ENCODE measurements at places on chromosomes 12 and 14.

DNA sequence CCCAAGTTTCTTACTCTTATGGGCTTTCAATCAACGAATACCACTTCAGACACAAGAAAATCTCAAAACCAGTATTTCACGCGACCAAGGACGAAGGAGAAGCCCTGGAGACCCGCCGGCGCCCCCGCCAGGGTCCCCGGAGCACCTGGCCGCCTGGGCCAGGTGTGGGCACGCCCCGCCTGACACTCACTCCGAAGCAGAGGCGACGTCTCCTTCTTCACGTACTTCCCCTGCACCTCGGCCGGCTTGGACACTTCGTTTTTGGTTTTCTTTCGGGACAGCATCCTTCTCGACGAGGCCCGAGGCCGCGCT, 466 bp downstream of the SAV1 start:
- peak; percentile 38 for DNase-seq

DNA sequence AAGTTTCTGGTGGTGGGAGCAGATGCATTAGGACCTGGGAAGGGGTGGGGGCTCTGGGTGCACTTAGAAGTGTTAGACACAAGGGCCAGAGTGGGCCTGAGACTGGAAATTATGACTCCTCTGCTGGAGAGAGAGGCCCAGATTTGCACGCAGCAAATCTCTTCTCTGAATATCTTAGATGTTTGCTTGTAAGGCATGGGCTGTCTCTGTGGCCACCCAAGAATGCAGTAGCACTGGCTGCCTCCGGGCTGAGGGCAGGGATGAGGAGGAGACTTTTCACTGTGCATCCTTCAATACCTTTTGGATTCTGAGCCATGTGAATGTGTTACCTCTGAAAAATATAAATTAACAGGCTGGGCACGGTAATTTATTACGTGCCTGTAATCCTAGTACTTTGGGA, 14.0 kb upstream of the RABGGTA start:
- DNase-seq: no peak

GRCh38 chr14:41636492-41637392, 30.1 kb downstream of the LRFN5 start:
- DNase-seq: no peak

GRCh38 chr14:21026274-21026987, 1.6 kb upstream of the NDRG2 start:
- no peak for DNase-seq

- no peak for DNase-seq
Observed at GRCh38 chr14:72810201-72810600, 83.7 kb downstream of the DPF3 start.

DNA sequence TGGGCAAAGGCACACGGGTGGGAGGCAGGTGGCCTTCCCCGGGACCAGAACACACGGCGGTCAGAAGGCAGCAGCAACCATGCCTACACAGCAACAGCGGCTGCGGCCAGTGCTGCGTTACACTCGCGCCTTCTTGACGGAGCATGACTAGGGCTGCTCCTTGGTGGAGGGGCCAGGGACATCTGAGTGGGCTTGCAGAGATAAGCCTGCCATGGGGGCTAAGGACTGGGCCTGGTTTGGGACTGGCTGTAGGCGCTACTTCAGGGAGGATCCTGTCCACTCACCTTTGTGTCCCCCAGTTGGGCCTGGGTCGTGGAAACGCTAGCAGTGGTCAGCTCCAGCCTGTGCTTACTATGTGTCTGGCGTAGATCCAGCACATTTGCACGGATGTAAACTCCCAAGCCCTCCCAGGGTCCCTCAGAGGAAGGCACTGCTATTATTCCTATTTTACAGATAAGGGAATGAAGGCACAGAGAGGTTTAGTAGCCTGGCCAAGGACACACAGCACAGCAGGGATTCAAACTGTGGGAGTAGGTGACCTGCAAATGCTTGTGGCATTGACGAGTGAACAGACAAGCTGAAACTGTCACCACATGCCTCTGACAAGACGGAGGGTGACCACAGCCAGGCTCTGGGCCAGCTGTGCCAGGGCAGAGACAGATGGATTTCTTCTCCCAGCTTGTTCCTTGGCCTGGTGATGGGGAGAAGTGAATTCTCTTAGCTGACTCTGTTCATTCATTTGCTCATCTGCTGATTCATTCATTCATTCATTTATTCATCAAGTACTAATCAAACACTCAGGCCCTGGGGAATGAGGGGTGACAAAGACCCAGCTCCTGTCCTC, 31.9 kb upstream of the DLK1 start:
- no peak for DNase-seq

GRCh38 chr12:16012117-16012516, 101.0 kb downstream of the DERA start:
- DNase-seq: no peak

- DNase-seq: no peak
Observed at GRCh38 chr12:131050463-131051154, 96.9 kb downstream of the ADGRD1 start.

DNA sequence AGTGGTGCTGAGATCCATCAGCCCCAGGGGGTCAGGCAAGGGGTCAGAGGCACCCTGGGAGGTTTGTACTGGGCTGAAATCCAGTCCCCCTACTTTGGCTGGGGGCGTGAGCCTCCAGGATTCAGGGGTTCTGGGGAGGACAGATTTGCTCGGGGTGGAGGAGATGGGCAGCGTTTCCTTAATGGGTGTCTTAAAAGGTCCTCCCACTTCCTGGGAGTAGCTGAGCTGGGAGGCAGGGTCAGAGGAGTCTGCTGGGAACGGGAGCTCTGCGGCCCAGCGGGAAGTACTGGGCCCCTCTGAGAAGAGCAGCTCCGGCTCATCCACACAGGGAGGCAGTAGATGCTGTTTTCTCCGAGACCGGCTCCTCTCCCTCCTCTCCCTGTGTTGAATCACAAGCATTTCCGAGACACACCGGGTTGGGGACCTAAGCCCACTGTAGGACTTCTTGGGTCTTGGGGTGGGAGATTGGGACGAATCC, 2.1 kb upstream of the TEX52 start:
- DNase-seq: no peak

DNA sequence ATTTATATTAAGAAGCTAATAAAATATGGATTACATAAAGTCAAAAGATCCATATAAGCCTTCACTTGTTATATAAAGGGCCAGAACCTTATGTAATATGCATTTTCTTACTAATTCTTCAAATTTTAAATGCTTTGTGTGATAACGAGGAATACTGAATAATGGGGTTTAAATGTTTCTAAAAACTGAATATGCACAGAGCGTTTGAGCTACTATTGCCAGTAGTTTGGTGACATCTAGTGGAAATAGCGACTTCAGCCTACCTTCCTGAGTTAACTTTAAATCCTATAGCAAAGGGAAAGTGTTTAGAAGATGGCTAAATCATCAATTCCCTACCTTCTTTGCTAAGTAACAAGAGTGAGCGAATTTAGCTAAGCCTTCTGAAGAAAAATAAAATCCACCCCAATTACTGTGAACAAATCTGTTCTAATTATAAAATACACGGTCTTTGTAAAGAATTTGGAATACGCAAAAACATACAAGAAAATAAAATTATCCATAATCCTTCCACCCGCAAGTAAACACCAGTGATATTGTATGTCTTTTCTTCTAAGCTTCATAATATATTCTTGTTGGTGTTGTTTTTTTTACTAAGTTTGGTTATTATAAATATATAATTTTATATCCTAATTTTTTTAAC, 115.5 kb upstream of the G2E3 start:
- DNase-seq: no peak

- no peak for DNase-seq
Observed at GRCh38 chr12:76627346-76628135, 68.0 kb upstream of the OSBPL8 start.

DNA sequence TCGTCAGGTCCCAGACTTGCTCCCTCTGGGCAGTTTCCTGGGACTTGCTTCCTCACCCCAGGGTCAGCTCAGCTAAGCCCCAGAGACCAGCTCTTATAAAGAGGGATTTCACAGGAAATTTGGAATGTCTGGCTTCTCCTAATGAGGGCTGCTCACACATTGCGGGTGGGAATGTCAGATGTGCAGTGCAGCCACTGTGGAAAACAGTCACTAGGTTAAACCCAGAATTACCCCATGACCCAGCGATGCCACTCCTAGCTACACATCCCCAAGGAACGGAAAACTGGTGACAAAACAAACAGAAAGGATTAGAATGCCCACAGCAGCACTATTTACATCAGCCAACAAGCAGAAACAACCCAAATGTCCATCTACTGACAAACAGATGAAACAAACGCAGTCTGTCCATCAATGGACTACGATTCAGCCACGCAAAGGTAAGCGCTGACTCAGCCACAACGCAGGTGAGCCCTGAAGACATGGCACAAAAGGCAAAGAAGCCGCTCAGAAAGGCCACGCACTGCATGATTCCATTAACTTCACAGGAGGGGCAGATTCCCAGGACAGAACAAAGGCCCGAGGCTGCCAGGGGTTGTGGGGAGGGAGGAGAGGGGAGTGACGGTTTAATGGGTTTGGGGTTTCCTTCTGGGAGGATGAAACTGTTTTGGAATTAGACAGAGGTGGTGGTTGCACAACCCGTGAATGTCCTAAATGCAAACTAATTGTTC, 63.0 kb downstream of the NCOR2 start:
- no peak for DNase-seq

DNA sequence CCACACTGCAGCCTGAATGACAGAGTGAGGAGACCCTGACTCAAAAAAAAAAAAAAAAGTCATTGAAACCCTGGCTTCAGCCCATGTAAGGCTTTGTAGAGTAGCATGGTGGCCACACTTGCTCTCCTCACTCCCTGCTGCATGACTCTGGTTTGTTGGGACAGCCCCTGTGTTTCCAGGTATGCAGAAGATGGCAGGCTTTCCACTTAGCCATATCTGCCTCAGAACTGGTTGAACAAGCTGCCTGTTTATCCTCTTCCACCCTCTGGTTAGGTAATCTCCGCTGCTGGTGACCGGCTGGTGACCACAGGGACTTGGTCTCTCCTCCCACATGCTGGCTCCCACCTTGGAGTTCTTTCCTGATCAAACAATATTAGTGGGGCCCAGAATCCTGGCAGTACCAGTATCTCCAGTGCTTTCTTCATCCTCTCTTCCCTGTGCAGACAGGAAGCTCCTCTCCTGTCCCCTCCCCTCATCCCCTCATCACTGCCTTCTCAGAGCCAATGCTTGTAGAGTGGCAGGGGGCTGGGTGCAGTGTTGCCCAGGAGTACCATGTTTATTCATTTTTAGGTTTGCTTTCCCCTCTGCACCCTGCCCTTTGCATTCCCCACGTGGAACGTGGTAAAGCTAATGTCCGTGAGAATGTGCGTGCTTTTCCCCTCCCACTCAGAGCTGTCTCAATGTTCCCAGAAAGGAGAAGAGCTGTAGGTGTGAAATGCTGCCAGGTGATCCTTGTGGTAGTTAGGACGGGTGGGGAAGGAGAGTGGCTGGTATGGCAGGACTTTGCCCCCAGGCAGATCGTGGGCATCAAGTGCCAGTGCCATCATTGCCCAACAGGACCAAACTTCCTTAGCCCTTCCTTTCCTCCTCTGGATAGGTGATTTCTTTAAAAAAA, 11.3 kb downstream of the ABHD12B start:
- no peak for DNase-seq

GRCh38 chr12:5503774-5504173, 71.9 kb downstream of the NTF3 start:
- no peak for DNase-seq

- no peak for DNase-seq
Observed at GRCh38 chr12:54977857-54978256, 6.7 kb downstream of the TESPA1 start.

DNA sequence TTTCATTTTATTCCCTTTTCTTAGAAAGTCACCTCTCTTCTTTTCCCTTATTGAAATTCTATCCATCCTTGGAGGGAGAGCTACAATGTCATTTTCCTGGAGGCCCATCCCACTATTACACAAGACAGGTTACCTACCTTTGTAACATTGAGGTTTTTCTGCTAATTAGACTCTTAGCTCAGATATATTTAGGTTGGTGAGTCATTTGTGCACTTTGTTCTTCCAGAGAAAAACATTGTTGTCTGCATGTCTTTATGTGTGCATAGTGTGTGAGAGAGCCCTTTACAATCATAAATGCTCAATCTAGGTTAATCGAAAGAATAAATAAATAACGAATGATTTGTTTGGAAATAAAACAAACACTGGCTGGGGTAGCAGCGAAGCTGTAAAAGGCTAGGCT, 191.8 kb downstream of the DACT1 start:
- no peak for DNase-seq

- no peak for DNase-seq
Observed at GRCh38 chr12:131459773-131460365, 251.0 kb upstream of the SFSWAP start.

DNA sequence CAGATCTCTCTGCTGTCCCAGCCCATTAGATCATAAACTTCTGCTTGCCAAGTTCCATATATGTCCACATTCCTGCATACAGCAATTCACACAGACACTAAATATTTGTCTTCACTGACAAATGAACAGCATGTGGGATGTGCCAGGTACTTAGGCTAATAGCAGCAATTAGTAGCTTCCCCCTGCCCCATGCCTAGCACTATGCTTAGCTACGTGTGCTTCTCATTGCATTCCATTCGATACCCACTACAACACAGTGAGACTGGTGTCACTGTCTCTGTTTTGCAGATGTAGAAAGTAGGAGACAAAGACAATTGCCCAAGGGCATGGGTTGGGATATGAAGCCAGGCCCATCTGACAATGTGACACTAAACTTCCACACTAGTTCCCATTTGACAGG, 308.4 kb downstream of the BCL11B start:
- no peak for DNase-seq

- DNase-seq: no peak
Observed at GRCh38 chr14:95236221-95236620, 78.9 kb upstream of the DICER1 start.

GRCh38 chr12:106248312-106248845, 559 bp upstream of the CKAP4 start:
- DNase-seq: peak; percentile 53

GRCh38 chr12:22008196-22008595, 37.8 kb upstream of the CMAS start:
- DNase-seq: no peak

DNA sequence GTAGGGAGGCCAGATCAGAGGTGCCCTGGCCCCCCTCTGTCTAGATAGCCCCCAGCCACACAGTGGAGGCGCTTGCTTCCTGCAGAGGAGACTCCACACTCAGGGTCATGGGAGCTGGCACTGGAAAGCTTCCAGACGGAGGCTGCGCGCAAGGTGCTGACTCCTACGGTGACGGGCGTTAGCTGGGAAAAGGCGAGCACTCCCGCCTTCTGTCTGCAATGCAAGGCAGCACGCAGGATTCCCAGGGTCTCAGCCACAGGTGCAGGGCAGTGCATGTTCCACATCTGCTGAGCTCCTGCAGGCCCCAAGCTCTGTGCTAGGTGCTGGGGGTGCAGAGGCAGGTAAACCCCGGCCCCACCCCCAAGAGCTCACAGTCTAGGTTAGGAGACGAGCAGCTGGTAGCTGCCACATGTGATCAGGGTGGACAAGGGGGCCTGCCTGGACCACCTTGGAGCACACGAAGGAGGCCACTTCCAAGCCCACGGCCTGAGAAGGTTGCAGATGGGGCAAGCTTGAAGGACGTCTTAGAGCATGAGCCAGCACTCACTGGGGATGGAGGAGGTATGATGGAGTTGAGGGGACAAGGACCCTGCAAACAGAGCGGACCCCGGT, 310.9 kb upstream of the DIO3 start:
- DNase-seq: no peak

Data from GM13976 (cell line).